ENCODE measurements at places on chromosomes 2 and 18.

GRCh38 chr18:13470516-13471197, 252.1 kb downstream of the LDLRAD4 start:
- DNase-seq: no peak

GRCh38 chr18:43236921-43237320, 40.4 kb downstream of the SYT4 start:
- no peak for DNase-seq

- DNase-seq: no peak
Observed at GRCh38 chr2:237870754-237871651, 11.6 kb downstream of the RAMP1 start.

DNA sequence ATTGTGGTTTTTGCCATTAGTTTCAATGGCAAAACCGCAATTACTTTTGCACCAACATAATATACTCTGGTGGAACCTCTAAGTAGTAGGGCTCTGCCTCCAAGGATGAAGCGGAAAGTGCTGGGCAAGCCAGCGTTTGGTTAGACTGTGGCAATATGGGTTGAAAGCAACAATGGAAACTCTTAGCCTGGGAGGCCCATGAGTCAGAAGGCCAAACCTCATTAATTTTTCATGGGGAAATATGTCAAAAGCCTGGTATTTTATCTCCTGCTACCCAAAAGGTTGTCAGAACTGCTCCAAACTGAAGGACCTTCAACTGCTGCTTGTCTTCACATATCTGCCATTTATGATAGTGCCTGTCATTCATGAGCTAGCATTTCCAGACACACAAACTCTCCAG, 179.1 kb upstream of the CYP26B1 start:
- no peak for DNase-seq

GRCh38 chr2:207253666-207254345, 88.1 kb upstream of the KLF7 start:
- DNase-seq: no peak

- no peak for DNase-seq
Observed at GRCh38 chr18:73647391-73647790, 500.2 kb downstream of the FBXO15 start.

GRCh38 chr2:19642501-19642900, 259.3 kb downstream of the TTC32 start:
- no peak for DNase-seq

- DNase-seq: no peak
Observed at GRCh38 chr2:236393101-236393500, 128.9 kb upstream of the ASB18 start.

- DNase-seq: no peak
Observed at GRCh38 chr18:59083136-59083818, 56.4 kb upstream of the SEC11C start.

- DNase-seq: no peak
Observed at GRCh38 chr2:68152681-68153347, 4.9 kb upstream of the PNO1 start.

- no peak for DNase-seq
Observed at GRCh38 chr2:100754951-100755350, 65.0 kb upstream of the NPAS2 start.

DNA sequence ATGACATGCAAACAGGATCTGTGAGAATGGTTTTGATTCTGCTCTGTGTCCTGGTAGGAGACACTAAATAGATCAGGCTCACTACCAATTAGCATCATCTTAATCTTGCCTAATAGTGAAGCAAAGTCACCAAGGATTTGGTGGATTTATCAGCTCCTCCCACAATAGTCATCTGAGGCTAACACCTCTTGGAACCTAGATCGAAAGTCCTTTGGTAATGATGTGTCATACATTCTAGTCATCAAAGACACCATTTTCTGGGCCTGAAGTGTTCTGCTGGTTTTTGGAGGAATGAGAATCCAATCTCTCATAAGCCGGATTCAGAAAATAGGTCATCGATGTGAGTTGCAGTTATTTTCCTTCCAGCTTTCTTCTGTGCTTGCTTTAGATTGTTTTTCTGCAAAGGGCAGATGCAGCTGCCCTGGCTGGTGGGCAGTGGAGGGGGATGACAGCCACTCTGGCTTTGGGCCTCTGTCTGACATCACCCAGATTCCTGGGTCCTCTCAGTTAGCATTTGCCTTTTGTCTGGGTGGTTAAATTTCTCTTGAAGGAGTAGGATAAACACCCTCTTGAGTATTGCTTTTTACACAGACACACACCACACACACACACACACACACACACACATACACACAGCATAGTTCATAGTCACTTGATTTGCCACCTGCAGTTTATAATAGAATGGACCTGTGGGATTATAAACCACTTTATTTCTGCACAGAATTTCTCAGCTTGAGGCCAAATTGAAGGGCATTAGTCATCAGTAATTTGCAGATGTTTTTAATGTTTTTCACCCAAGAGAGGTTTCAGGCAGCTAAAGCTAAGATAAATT, at the start of gene MYO3B:
Gene MYO3B, plus strand, starts transcription at position 198 of the 832 bp plus-strand sequence. Its CDS starts 141 bp downstream, at position 339.
- no peak for DNase-seq

Data from DND-41 (cell line).